Renal cortex interstitium (tissue), 15 donors: ENCODE measurements at places on chromosomes 7 and 10.

DNA sequence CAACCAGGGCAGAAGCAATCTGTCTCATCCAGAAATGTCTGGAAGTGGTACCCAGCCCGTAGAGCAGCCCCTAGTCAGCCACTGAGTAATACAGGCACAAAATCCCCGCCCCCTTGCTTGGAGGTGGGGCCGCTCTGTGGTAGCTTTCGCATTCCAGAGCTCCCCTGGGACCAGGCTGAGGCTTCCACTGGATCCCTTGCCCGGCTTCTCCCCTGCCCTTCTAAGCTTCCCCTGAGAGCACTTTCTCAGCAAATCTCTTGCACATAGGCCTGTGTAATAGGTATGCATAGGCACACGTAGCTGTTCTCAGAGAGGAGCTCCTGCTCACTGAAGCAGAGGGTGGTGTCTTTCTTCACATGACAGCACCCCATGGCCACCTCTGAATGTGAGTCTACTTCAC lies 144.2 kb downstream of the BMS1 start:
- DNase-seq, result no peak

DNA sequence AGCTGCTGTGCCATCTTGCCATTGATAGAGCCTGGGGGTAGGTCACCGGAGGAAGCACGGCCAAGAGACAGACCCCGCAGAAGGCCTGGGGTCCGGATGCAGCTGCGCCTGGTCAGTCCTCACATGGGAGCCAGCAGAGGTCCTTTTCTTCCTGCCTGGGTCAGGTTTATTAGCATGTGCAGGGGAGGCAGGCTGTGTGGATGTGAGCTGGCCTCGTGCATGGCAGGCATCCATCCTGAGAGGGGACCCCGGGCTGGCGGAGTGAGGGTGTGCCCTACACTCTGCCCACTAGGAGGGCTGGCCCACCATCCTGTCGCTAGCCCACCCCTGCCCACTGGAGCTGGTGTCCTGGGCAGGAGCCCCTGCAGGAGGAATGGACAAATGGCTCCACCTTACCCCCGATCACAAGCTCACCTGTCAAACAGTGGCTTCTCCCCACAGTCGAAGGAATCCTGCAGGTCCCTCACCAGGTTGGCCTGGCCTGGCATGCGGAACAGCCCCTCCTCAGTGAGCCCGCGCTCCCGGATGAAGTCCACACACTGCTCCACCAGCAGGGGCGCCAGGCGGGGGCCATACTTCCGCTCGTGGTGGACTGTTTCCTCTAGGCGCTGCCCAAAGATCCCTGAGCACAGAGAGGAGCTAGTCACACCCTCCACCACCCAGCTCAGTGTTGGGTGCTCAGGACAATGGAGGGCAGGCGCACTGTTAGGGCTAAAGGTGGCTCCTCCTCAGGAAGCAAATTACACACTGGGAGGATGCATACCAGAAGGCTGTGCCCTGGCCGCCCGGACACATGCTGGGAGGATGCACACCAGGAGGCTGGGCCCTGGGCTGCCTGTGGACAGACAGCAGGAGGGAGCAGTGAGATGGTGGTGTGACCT lies 145.4 kb downstream of the ARHGAP22 start:
- no peak for DNase-seq

- no peak for DNase-seq
Measured at GRCh38 chr10:20835335-20835734, 61.8 kb downstream of the NEBL start.

DNA sequence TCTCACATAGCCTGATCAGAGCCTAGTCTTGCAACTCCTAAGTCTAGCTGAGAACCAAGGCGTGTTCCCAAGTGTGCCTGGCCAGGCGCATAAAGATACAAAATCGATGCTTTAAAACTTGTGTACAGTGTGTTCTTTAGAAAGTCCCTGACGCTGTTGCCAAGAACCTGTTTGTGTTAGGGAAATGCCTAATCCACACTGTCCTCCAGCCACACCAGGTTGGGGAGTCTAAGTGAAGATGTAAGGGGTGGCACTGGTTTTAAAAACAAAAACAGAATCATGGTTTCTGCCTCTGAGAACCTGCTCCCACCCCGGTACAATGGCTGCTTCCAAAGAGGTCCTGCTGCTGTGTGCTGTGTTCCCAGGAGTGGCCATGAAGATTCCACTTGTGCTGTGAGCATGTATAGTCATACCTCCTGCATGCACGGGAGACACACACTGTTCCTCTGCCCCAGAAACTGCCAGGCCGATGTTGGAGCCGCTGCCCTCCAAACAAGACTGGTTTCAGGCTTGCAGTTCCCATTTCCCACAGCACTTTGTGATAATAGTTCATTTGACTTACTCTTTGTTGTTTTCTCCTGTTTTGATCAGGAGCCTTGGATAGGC lies 88.5 kb downstream of the CCNY start:
- no peak for DNase-seq

DNA sequence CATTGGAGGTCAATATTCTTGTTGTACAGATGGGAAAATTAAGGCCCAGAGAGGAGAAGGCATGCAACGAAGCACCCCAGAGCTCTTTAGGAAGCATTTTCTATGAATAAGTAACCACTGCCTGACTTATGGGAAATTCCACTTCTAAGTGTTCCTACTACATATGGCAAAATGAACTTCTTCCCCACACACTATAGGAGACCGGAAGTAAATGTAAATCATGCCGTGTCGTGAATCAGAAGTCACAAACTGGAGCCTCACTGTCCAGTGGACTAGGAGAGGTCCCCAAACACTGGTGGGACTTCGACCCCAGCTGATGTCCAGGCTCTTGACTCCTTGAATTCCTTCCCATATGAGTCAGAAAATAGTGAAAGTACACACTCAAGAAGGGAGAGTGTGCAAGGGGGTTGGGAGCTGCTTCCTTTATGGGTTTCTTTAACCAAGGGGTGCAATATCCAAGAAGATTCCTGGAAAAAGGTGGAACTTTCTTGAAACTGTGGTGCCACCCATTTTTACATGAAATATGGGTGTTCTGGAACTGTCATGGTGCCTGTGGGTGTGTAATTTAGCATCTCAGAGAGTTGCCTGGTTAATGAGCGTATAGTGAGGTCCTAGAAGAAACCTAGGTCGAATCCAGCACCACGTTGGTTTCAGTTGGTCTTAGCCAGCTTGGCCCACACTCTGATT lies 6.7 kb downstream of the RASSF4 start:
- no peak for DNase-seq

- no peak for DNase-seq
Measured at GRCh38 chr7:46363688-46364087, 442.6 kb upstream of the IGFBP3 start.

- no peak for DNase-seq
Measured at GRCh38 chr7:913736-914520, 37.6 kb downstream of the GET4 start.

- DNase-seq, result no peak
Measured at GRCh38 chr10:96212911-96213310, 58.5 kb downstream of the BLNK start.

GRCh38 chr10:133156674-133157579 lies 3.1 kb upstream of the KNDC1 start:
- DNase-seq, result no peak

GRCh38 chr10:71092812-71093401 lies 119.5 kb upstream of the UNC5B start:
- no peak for DNase-seq

- DNase-seq, result no peak
Measured at GRCh38 chr10:43676331-43676730, 27.6 kb upstream of the ZNF32 start.

- no peak for DNase-seq
Measured at GRCh38 chr10:110502072-110502845, 4.6 kb downstream of the DUSP5 start.

DNA sequence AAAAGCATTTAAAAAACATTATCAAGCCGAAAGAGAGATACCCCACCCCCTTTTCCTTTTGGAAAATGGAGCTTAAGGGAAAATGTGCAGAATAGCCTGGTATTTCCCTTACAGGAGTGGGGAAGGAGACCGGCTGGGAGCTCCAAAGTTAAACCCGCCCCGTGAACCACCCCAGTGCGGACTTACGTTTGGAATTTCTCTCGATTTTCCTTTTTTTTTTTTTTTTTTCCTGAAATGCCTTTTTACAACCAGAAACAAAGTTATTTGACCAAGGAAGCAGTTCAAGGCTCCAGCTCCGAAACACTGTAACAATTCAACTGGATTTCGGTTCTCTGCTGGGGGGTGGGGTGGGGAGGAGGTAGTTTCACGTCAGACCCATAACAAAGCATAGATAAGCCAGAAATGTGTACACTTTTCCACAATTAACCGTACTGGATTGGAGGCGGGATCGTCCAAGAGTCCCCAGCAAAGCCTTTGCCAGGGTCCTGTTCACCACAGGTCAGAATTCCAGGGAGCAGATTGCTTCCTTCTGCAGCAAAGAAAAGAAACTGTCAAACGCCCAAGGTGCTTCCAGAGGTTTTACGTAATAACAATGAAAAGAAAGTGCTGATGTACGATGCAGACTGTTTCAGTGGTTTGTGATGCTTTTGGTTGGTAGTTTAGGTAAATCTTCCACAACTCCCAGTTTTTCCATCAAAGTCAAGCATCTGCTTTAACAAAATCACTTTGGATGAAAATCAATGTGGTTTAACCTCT lies 6.7 kb downstream of the SKIDA1 start:
- DNase-seq, result no peak

DNA sequence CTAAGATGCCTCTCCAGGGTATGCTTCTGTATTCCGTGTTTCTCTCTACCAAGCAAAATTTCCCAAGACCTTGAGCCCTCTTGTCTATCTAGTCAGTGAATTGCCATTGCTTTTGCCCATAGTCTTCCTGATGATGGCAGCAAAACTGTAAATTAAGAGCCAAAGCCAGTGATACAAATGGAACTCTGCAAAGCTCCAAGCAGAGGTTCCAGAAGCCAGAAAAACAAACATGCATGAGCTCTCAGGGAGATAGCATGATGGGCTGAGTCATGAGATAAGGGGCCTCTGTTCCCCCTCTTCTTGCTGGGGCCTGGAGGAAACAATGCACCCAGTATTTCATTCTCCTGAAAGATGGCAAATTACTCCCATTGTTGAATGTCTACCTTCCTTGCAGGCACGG lies 24.7 kb downstream of the LSMEM1 start:
- no peak for DNase-seq

DNA sequence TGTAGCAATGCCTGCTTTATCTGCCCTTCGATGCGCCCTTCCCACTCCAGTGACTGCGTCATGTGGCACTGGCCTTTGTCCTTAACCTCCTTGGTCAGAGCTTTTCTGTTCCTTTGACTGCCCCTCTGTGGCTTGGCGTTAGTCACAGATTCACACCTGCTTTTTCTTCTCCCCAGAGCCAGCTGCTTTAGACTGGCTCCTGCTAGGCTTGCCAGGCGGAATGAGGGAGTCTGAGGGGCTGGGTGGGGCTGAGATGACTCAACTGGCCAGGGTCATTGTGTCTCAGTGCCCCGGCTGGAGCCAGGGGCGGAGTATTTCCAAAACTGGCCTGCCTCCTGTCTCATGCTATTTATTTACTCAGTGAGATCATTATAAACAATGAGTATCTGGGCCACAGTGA lies 194.1 kb downstream of the EMX2 start:
- no peak for DNase-seq

- no peak for DNase-seq
Measured at GRCh38 chr10:49285232-49285631, 13.7 kb upstream of the C10orf71 start.

- DNase-seq, result no peak
Measured at GRCh38 chr7:8560501-8560900, 127.1 kb downstream of the NXPH1 start.

- no peak for DNase-seq
Measured at GRCh38 chr10:71690094-71690720, 29.4 kb downstream of the C10orf105 start.

- no peak for DNase-seq
Measured at GRCh38 chr10:74883428-74883827, 57.0 kb downstream of the KAT6B start.

DNA sequence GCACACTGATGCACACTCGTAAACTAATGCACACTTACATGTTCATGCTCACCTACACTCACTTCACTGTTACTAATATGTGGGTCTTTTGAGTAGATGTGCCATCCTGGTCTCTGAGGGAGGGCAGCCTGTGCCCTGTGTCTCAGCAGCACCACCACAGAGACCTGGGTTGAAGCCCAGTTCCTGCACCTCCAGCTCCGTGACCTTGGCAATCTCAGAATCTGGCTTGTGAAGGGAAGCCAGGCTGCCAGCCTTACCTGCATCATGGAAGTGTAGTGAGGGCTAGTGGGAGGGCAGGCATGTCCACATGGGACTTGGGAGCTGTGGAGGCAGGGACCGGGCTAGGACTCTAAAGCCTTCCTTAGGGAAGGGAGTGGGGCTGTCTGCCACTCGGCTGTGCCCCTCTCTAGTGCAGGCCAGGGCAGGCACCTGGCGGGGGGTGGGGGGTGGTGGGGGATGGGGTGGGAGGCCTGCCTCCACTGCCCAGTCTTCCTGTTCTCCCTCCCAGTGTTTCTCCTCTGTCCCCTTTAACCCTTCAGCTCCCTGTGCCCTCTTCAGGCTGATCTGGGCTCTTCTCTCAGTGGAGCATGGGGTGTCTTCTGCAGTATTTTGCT lies 8.1 kb downstream of the ADCY1 start:
- no peak for DNase-seq

- DNase-seq, result no peak
Measured at GRCh38 chr7:70098133-70098561, 499.9 kb downstream of the AUTS2 start.

DNA sequence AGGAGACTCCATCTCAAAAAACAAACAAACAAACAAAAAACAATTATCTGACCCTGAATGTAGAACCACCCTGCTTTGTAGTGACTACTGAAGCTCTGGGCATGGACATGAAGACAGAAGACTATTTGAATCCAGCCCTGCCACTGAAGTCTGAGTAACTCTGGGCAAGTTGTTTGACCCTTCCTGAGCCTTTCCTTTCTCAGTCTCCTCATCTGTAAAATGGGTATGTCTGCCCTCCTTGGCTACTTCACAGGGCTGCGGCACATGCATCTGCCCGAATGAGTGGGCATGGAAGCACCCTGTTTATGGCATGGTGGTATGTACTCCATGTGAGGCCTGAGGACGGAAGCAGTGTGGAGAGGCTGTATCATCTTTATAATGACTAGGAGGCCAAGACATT lies 22.2 kb upstream of the MALSU1 start:
- no peak for DNase-seq

- DNase-seq, result peak; percentile 92
Measured at GRCh38 chr7:130141161-130141883, 63.9 kb downstream of the TMEM209 start.

DNA sequence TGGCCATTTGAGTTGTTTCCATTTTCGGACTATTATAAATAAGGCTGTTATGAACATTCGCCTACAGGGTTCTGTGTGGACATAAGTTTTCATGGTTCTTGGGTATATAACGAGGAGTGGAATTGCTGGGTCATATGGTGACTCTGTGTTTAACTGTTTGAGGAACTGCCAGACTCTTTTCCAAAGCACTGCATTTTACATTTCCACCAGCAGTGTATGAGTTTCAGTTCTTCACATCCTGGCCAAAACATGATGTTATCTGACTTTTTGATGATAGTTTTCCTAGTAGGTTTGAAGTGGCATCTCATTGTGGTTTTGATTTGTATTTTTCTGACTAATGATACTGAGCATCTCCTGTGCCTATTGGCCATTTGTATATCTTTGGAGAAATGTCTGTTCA lies 5.4 kb downstream of the SUV39H2 start:
- DNase-seq, result no peak

GRCh38 chr7:128895320-128895719 lies 15.2 kb downstream of the KCP start:
- DNase-seq, result no peak

- no peak for DNase-seq
Measured at GRCh38 chr10:130037169-130037661, 73.1 kb upstream of the EBF3 start.
